ENCODE measurements at places on chromosomes 7 and 10.

- DNase-seq, result no peak
These were observed 19.6 kb upstream of the CNTNAP2 start for GRCh38 chr7:146096994-146097393.

DNA sequence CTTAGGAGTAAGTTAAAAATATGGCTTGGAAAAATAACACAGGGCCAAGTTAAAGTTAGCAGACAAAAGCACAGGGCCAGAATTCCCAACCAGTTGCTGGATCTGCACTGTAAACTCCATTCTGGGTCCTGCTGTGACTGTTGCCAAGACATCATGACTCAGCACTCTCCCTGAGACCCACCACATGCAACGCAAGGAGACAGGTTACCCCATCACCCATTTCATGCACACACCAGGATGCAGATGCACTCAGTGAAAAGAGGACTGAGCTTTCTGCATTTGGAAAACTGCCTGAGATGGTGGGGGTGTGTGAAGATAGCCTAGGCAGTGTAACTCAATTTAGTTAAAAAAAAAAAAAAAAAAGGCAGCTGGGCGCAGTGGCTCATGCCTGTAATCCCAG lies 97.6 kb upstream of the ZNF438 start:
- no peak for DNase-seq

GRCh38 chr10:85492684-85493083 lies 873.9 kb downstream of the GRID1 start:
- no peak for DNase-seq

- DNase-seq, result no peak
These were observed 141.4 kb downstream of the GRID1 start for GRCh38 chr10:86225103-86225782.

DNA sequence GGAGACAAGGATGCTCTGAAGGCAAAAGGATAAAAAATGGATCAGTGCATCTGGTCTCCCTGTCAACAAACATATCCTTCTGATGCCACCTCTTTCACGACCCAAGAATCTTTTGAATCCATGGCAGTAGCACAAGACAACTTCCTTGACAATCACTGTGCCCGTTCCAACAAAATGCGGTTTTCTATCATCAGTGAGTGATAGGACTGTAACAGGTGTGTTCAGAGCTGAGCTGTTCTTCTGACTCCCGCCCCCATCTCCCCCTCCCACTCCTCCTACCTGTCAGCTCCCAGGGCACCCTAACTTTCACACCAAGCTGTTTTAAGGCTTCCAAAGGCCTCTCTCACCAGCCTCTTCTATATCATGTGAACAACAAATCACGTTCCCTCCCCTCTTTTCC lies 74.8 kb downstream of the PARD3 start:
- DNase-seq, result no peak

GRCh38 chr10:119003572-119004289 lies 25.8 kb upstream of the NANOS1 start:
- DNase-seq, result no peak

DNA sequence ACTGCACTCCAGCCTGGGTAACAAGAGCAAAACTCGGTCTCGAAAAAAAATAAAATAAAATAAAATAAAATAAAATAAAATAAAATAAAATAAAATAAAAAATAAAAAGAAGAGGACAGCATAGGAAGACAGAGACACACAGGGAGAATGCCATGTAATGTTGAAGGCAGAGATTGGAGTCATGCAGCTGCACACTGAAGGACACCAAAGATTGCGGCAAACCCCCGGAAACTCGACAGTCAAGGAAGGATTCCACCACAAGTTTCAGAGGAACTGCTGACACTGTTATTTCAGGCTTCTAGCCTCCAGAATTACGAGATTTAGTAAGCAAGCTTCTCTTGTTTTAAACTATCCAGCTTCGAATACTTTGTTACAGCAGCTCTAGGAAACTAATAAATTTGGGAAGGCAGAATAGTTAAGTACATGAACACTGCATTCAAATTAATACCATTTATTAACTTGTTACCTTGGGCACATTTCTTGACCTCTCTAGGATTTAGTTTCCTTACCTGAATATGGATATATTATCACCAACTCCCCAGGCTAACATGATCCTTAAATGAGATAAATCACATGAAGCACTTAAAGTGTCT lies 9.5 kb downstream of the CPED1 start:
- DNase-seq, result no peak

GRCh38 chr7:158325530-158326381 lies 261.9 kb downstream of the PTPRN2 start:
- no peak for DNase-seq

DNA sequence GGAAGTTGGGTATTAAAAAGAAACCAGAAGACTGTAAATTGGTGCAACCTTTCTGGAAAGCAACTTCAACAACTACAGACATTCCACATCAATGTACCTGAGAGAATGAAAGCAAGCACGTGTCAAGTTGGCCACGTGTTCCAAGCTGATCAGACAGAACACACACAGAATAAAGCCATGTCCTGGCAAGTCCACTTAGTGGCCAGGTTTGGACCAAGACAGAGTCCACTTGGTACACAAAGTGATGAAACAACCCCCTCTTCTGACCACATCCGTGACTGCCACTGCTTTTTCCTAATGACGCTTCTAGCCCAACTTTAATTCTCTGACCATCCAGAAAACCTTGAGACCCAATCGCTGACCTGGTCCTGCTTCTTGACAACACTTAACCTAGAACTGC lies 109.4 kb downstream of the ABLIM1 start:
- DNase-seq, result no peak

- no peak for DNase-seq
These were observed 65.4 kb downstream of the TACC2 start for GRCh38 chr10:122054048-122055025.

- no peak for DNase-seq
These were observed 86.8 kb upstream of the CACNA2D1 start for GRCh38 chr7:82530361-82530760.

DNA sequence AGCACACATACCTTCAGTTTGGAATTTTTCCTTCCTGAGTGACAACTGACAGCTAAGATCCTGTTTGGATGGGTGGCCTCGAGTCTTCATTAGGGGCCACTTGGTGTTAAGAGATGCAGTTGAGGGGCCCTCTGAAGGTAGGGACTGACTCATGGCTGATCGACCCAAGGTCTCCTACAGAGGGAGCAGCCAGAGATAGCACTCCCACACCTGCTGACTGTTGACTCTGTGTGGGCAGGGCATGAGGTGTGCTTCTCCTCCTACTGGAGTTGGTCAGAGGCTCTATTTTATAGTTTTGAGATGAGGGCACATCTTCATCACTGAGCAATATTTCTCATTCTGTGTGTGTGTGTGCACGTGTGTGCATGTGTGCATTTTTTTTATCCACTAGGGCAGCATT lies 378.8 kb upstream of the PODXL start:
- DNase-seq, result no peak

GRCh38 chr10:79123547-79123963 lies 54.8 kb downstream of the ZMIZ1 start:
- DNase-seq, result no peak

DNA sequence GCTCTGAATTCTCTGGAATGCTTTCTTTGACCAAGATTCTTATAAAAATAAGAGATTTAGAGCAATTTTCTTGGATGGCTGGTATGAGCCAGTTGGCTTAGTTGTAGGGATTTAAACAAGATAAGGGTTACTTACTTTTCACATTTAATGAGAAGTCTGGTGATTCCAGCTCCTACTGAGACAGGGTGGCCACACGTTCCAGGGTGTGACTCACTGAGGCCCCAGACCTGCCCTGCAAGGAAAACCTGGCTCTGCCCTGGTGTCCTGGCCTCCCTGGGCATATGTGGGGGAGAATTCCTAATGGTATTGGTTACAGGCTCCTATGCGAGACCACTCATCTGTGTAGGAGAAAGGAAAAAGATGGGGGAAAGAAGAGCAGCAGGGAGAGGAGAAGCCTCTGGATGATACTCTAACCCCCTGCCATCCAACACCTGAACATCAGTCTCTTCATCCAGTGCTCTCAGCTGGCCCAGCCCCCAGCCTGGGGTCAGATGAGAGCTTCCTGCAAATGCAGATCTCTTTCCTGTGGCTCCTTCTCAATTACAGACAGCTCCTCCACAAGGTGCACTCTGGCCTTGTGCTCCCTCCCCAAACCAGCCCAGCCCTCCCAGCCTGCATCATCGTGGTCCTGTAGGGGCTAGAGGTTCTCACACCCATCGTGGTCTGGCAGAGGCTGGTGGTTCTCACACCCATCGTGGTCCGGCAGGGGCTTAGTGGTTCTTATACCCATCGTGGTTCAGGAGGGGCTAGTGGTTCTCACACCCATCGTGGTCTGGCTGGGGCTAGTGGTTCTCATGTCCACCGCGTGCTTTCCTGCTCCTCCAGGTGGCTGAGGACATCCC lies 139.9 kb downstream of the EGFR start:
- DNase-seq, result no peak

DNA sequence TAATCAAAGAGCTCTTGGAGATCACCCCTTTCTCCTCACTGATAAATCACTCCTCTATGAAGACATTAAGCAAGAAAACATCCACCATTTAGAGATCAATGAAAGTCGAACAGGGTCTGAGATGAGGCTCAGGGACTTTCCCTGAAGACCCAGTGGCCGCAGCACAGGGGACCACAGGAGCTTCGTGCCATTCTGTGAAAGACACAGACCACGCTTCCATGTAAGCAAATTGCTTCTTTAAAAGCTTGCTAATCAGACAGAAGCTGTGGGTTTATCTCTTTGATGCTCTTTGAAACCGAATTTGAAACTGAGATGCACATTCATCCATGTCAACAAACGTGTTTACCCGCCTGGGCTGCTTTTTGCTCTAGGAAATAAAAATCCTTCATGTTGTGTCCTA lies 231.9 kb upstream of the PPP2R2D start:
- no peak for DNase-seq

GRCh38 chr7:99943641-99944496 lies 14.4 kb upstream of the GJC3 start:
- no peak for DNase-seq

GRCh38 chr7:4755045-4755444 lies 20.4 kb upstream of the AP5Z1 start:
- DNase-seq, result no peak

- DNase-seq, result no peak
These were observed 150.5 kb upstream of the PPP2R2D start for GRCh38 chr10:131750171-131750895.

GRCh38 chr10:108861181-108861754 lies 1062.0 kb downstream of the XPNPEP1 start:
- no peak for DNase-seq

DNA sequence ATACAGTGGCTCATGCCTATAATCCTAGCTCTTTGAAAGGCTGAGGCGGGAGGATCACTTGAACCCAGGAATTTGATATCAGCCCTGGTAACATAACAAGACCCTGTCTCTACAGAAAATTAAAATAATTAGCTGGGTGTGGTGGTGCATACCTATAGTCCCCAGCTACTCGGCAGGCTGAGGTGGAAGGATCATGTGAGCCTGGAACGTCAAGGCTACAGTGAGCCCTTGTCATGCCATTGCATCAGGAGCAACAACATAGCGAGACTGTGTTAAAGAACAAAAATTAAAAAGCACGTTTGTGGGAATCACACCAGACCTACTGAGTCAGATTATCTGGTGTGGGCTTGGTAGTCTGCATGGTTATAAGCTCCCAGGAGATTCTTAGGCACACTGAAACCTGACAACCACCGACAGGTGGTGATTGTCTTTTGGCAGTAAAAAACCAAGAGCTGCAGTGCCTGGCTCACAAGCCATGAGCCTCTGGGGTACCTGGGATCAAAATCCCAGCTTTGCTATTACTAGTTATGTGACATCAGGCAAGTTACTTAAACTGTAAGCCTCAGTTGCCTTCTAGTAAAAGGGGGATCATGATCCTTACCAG lies 146.9 kb downstream of the SND1 start:
- DNase-seq, result no peak

DNA sequence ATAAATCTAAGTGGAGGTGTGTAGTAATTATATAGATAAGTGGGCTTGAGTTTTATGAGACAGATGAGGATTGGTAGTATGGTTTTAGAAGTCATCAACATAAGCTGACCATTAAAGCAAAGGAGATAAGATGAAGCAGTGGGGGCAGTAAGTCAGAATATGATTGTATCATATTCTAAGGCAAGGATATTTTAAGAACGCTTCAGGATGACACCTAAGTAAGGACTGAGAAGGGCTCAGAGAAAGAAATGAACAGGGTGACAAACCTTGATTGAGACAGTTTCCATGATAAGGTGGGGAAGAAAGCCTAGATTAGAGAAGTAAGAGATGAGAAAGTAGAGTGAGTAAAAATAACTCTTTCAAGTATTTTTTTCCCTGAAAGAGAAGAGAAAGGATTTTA lies 567.2 kb downstream of the ATRNL1 start:
- no peak for DNase-seq

DNA sequence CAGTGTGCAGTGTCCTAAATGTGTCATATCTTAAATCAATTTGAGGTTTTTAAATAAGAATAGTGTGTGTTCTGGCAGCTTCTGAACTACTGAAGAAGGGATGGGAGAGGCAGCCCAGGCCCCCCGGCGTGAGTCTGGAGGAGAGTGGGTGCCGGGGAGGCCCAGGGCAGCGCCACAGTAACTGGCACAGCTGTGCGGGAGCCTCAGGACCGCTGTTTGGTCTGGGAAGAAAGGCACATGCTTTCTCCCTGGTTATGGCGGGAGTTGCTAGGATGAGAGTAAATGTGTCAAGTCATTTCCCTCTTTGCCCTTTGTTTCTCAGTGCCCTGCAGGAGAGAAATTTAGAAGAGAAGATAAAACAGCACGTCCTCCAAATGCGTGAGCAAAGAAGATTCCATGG lies 31.9 kb upstream of the PWWP2B start:
- no peak for DNase-seq

DNA sequence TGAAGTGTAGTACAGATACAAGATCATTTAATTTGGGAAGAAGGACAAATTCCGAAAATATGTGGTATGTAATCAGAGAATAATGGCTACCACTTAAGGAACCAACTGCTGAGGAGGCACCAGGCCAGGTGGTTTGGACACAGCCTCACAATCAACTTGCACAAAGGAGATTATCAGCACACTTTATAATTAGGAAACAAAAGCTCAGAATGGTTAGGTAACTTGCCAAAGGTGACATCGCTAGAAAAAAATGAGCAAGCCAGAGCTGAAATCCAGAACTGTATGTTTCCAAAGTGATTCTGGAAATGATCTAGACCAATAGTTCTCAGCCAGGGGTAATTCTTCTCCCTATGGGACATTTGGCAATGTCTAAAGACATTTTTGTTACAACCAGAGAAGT lies 36.6 kb downstream of the ERCC6 start:
- DNase-seq, result no peak

DNA sequence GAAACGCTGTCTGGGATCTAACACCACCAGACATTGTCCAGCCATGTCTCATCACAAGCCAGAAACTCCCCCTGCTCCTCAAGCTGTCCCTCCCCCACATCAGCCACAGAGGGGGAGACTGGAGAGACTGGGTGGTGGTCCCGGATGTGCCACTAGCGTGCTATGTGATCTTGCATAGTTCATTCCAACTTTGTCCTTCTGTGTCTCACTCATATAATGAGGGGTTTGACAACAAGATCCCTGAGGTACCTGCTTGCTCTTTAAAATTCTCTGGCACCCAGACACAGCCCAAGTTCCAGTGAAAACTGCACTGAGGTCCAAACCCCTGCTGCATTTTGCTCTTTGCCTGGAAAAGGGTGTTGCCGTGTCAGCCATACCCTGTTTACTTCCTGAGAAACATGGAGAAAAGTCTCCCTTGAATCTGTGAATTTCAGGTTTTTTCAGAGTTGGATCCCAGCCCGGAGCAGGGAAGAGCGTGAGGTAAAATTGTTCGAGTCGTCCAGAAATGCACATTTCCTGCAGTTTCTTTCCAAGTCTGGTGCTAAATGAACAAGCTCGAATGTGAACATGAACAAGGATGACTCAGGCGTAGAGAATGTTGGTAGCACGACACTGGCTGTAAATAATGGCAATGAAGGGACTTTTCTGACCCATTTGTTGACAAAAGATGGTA lies 156.6 kb downstream of the CCDC3 start:
- DNase-seq, result no peak

- no peak for DNase-seq
These were observed 20.0 kb upstream of the LRRC17 start for GRCh38 chr7:102892631-102893278.

Data from stimulated activated naive CD4-positive, alpha-beta T cell (primary cell).